ENCODE measurements at places on chromosomes 5 and 9. TPM values are rescaled to one million over a fixed set of nuclear protein-coding genes. Genes with fewer than 3 reads are reported as not detected.

The LPAR1 gene
- total RNA-seq: 32.6 TPM

DNA sequence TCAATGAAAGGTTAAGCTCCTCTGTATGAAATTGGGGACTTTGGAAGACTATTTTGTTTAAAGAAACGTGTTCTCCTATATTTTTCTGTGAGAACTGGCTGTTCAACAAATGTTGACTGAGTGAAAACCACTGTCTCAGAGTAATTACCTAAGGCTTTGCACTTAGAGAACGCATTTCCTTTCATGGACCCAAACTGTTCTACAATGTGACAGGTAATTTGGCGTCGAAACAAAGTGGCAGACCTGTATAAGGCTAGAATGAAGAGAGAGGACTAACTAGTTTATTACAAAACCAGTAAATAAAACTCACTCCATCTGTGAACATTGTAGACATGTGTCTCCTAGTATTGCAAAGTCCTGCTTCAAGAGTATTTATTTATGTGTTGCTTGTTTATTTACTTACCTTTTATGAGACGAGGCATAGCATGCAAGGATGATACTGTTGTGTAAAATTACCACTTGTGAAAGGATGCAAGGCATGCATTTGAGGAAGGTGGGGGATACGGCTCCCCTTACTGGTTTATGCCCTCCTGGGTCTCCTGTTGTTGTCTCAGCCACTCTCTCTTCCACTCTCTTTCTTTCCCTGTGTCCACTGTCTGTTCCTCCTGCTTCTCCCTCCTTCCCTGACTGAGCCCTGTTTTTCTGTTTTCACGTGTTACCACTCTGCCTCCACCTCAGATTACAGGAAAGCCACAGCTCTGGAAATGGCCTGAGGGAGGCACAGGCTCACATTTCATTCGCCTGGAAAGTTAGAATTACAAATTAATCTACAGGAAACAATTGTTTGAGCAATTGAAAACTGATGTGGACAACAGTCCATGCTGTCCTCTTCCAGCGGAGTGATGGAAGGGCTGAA lies 444.0 kb upstream of the ZNF608 start:
- no peaks in the 10 kb centered on the region for H3K27me3 ChIP-seq
- no peaks in the 10 kb centered on the region for H3K36me3 ChIP-seq
- DNase-seq: no peak
- H3K4me1 ChIP-seq: no peaks in the 10 kb centered on the region

The FOXD1 gene
- 0.37 TPM for total RNA-seq

GRCh38 chr5:151144922-151145321 lies 12.7 kb downstream of the ANXA6 start:
- H3K27me3 ChIP-seq: no peaks in the 10 kb centered on the region
- DNase-seq: no peak
- peaks cover 46% of the 10 kb centered on the region for H3K36me3 ChIP-seq
- no peak overlapping the region for H3K27ac ChIP-seq
- peaks cover 5% of the 10 kb centered on the region for H3K4me1 ChIP-seq

GRCh38 chr5:75363111-75363510 lies 26.1 kb downstream of the HMGCR start:
- no peak overlapping the region for H3K27ac ChIP-seq
- no peak for DNase-seq
- no peaks in the 10 kb centered on the region for H3K4me1 ChIP-seq
- no peak overlapping the region for H3K4me3 ChIP-seq
- H3K36me3 ChIP-seq: peaks cover 19% of the 10 kb centered on the region
- no peaks in the 10 kb centered on the region for H3K27me3 ChIP-seq

DNA sequence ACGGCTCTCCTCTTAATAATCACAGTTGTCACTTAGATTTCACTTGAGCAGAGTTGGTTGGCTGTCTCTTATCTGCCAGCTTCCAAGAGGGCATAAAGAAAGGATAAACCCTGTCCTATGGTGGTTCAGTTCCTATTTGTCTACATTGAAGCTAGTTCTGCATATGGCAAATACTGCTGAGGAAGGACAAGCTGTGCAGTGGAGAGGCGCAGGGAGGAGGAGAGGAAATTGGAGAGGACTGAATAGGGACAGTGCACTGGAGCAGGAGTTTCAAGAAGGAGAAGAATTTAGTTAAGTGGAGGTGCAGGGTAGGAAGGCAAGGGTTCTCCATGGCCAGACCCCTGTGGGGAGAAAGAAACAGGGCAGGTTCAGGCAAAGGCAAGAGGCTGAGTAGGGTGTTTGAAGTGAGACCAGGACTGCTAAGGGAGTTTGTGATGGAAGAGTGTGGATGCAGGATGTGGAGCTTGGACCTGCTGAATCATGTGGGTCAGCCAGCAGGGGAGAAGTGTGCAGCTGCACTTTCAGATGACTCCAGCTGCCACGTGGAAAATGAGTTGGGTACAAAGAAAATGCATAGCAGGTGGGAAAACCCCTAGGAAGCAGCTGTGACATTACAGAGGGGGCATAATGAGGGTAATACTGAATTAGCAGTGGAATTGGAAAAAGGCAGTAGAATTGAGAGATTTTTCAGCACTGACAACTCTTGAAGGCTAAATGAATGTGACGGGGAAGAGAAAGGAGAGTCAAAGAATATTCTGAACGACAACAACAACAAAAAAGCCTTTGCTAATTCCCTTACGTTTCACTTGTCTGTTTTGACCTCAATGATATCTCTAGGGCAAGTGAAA lies 66.8 kb downstream of the MAMDC2 start:
- no peaks in the 10 kb centered on the region for H3K27me3 ChIP-seq
- DNase-seq: no peak
- H3K4me3 ChIP-seq: no peak overlapping the region
- H3K27ac ChIP-seq: no peak overlapping the region

- no peaks in the 10 kb centered on the region for H3K27me3 ChIP-seq
- H3K4me3 ChIP-seq: no peak overlapping the region
- no peaks in the 10 kb centered on the region for H3K4me1 ChIP-seq
- no peaks in the 10 kb centered on the region for H3K36me3 ChIP-seq
- H3K27ac ChIP-seq: no peak overlapping the region
Observed at GRCh38 chr5:58405175-58405574, 54.7 kb downstream of the PLK2 start.

DNA sequence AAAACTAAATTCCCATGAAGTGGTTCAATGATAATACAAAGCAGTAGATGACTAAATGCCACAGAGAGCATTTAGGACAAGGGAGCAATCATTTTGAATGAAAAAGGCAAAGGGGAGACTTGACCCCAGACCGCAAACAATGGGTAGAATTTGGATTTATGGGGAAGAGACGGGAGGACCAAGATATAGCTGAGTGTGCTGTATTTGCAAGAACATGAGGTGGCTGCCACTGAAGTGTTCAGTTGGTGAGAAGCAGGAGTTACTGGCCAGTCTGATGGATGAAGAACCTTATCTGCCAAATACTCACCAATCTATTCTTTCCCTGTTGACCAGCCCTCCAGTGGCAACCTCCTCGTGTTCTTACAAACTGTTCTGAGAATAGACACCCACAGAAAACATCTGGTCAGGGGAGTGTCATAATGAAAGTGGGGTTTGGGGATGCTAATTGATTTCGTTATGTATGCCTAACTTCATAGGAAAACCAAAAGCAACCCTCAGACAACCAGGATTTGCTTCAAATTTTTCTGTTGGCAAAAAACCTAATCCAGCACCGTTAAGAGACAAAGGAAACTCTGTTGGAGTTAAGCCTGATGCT lies 19.8 kb downstream of the TDRD7 start:
- H3K4me3 ChIP-seq: no peak overlapping the region
- no peak for DNase-seq
- no peaks in the 10 kb centered on the region for H3K36me3 ChIP-seq
- H3K27me3 ChIP-seq: no peaks in the 10 kb centered on the region
- peaks cover 2% of the 10 kb centered on the region for H3K4me1 ChIP-seq

The TXNDC8 gene
- not detected for total RNA-seq

DNA sequence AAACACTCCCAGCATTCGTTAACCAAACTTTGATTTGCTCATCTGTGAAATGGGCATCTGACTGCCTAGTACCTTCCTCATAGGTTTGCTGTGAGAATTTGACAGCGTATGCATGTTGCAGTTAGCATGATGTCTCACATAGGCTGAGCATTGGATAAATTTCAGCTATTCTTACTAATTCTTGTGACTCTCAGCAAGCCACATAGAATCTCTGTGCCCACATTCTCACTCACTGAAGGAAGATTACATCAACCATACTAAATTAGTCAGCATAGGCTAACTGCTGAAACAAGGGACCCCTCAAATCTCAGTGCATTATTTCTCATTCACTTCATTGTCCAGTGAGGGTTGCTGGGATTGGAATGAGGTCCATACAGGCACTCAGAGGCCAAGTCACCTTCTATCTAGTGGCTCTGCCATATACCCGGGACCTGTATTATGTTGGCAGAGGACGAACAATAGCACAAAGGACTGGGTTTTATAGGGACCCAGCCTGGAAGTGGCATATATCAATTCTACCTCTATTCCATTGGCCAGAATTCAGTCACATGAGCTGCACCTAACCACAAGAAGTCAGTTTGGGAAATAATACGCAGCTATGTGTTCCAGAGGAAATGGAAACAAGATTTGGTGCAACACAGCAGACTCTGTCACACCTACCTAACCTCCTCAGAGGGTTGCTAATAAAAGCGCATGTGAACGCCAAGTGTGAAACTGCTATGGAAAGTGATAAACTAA lies 4.2 kb upstream of the PTGER4 start:
- no peak overlapping the region for H3K27ac ChIP-seq
- H3K4me1 ChIP-seq: no peaks in the 10 kb centered on the region
- no peaks in the 10 kb centered on the region for H3K36me3 ChIP-seq
- H3K27me3 ChIP-seq: peaks cover 5% of the 10 kb centered on the region
- H3K4me3 ChIP-seq: no peak overlapping the region

DNA sequence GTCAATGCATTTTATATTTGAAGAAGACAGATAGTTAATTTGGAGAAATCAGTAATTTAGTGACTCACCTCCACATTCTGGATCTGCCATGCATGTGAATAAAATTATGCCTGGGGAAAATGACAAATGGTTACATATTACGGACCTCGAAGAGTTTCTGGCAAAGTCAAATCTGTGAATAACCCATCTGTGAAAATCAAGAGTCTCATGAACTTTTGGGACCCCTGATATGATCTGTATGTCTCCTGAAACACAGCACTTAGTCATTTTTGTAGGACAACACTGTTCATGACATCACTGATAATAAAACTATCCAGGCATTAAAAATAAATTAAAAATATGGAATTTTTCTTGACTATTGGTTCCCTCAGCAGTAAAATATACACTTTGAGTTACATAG lies 584.5 kb downstream of the TLE4 start:
- H3K27ac ChIP-seq: no peak overlapping the region
- H3K27me3 ChIP-seq: peaks cover 2% of the 10 kb centered on the region
- no peaks in the 10 kb centered on the region for H3K36me3 ChIP-seq
- H3K4me3 ChIP-seq: no peak overlapping the region

DNA sequence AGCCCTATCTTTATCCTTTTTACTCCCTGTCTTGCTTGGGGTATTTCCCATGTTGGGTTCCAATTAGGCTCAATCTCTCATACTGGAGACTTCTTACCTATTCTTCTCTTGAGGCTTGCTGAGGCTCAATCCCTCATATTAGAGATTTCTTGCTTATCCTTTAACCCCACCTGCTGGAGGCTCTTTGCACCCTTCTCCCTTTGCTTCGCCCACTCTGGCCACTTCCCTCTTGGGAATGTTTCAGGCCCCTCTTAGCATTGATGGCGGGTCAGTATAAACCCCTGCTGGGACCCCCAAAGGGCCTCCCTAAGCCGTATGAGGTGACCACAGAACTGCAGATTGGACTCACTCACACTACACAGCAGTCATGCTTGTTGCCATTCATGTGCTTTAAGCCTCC lies 69.3 kb upstream of the CDK20 start:
- no peaks in the 10 kb centered on the region for H3K27me3 ChIP-seq
- no peak for DNase-seq
- no peaks in the 10 kb centered on the region for H3K4me1 ChIP-seq
- no peak overlapping the region for H3K4me3 ChIP-seq
- H3K36me3 ChIP-seq: no peaks in the 10 kb centered on the region
- H3K27ac ChIP-seq: no peak overlapping the region

The PDLIM4 gene
- 13.8 TPM for total RNA-seq

GRCh38 chr9:72292874-72293607 lies 72.0 kb downstream of the ZFAND5 start:
- H3K27ac ChIP-seq: no peak overlapping the region
- H3K4me3 ChIP-seq: no peak overlapping the region
- no peaks in the 10 kb centered on the region for H3K27me3 ChIP-seq
- peak; percentile 96 for DNase-seq
- no peaks in the 10 kb centered on the region for H3K36me3 ChIP-seq

The GIN1 gene
- total RNA-seq: 12.6 TPM

- no peak overlapping the region for H3K4me3 ChIP-seq
- no peak overlapping the region for H3K27ac ChIP-seq
- H3K36me3 ChIP-seq: no peaks in the 10 kb centered on the region
- no peaks in the 10 kb centered on the region for H3K27me3 ChIP-seq
- DNase-seq: no peak
Observed at GRCh38 chr9:78884611-78885150, 587.8 kb downstream of the PSAT1 start.

DNA sequence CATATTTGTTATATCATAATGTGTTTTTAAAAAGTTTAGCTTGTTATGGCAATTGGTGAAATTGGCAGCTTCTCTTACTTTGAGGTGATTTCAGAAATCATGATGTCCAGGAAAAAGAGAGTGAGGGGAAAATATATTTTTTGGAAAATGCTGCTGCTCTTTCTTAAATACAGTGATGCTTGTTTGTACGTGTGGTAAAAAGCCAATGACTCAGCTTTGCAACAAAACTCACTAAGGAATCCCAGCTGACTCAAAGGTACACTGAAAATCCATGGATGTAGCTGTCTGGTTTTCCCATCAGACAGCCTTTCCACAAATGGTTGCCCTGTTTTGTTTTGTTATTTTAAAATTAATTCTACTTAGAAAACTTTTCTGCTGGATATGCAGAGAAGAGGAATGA lies 306.4 kb upstream of the PAPPA start:
- no peak overlapping the region for H3K4me3 ChIP-seq
- H3K27me3 ChIP-seq: no peaks in the 10 kb centered on the region
- no peaks in the 10 kb centered on the region for H3K4me1 ChIP-seq
